ENCODE measurements at places on chromosomes 16 and 17. TPM values are rescaled to one million over a fixed set of nuclear protein-coding genes. Genes with fewer than 3 reads are reported as not detected.

The TEX14 gene
- 0.29 TPM for total RNA-seq

The ATP5PD gene
- 374 TPM for total RNA-seq

The KCNG4 gene
- total RNA-seq = not detected

The POLR3K gene
- total RNA-seq = 20.3 TPM

The SMIM36 gene
- total RNA-seq = not detected

DNA sequence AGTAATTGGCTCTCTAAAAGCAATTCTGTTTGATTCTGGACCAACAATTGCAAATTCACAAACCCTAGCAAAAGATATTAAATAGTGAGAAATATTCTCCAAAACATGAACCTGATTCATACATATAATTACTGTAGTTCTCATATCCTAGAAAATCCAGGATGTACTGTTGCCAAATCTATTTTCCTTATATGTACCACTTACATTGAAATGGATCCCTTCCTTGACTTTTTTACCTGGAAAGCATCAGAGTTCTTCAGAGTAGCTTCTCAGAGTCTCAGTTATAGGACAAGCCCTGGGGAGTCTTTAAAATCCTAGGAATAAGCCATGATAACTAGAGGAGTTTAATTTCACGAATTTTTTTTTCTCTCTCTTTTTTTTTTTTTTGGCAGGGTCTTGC, 16.7 kb downstream of the TMEM92 start:
- no peaks in the 10 kb centered on the region for H3K27me3 ChIP-seq
- H3K27ac ChIP-seq = peak overlapping the region; percentile 92
- no peak overlapping the region for H3K4me3 ChIP-seq
- no peak for DNase-seq
- no peaks in the 10 kb centered on the region for H3K36me3 ChIP-seq

GRCh38 chr16:72120026-72120425, 26.4 kb downstream of the DHX38 start:
- H3K27ac ChIP-seq = no peak overlapping the region
- H3K36me3 ChIP-seq = no peaks in the 10 kb centered on the region
- no peaks in the 10 kb centered on the region for H3K27me3 ChIP-seq
- no peak overlapping the region for H3K4me3 ChIP-seq

All from PC-3 (cell line).